Activated naive CD4-positive, alpha-beta T cell (primary cell): ENCODE measurements at places on chromosomes 6 and 20.

- no peak for DNase-seq
Measured at GRCh38 chr6:159633196-159633595, 59.8 kb downstream of the SOD2 start.

DNA sequence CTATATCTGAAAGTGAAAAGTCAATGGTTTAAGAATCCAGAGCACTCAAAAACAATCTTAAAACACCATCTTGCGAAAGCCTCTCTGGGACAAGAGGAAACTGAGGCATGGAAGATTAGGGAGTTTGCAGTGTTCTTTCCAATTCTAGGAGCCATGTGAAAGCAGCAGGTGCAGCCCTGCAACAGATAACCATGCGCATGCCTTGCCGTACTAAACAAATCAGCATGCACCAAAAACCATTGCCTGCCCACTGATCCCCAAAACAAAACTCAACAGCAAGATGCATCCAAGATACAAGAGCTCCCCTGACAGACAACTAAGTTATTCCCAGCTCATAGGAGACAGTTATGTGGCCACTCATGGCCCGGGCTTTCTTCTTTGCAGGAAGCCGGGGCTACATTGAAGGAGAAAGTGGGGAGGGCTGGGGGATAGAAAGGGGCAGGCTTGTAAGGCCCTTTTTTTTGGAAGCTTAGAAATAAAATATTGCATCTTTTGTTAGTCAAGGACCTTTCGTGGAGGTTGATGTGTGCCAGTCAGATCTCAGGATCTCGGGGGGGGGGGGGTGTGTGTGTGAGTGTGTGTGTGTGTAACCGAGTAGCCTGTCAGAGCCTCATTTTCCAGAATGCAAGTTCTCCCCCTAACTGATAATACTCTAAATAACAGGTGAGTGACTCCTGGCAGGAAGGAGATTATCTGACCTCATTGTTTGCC is 178.4 kb downstream of the MBOAT1 start:
- DNase-seq = no peak

DNA sequence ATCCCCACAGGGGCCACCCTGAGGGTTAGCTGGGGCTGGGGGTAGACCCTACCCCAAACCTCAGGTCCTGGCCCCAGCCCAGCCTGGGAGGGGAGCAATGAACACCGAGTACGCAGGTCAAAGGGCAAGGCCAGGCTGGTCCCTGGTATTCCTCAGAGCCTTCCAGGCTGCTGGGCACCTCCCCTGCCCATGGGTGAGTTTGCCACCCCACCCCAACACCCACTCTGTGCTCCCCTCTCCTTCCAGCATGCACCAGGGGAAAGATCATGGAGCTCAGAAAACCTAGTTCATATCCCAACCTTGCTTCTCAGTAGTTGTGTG is 103.9 kb upstream of the FOXP4 start:
- DNase-seq = no peak

GRCh38 chr20:50121858-50122271 is 8.9 kb upstream of the UBE2V1 start:
- DNase-seq = no peak

- no peak for DNase-seq
Measured at GRCh38 chr6:136370988-136371728, 81.5 kb upstream of the BCLAF1 start.

DNA sequence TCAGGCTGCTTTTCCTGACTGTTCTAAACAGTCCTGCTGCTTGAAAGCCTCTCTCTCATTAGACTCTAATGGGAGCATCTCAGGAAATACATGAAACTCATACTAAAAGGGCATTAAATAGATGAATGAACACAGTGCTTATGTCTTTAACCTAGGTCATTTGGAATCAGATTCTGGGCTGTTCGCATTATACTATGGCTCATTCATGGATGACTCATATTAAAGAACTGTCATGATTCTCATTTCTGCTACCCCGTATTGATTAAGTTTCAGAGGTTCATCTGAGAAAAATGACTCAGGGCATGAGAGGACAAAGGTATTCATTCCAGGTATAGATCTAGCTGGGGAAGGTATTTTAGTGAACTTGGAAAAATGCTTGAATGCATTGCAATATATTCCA is 335.5 kb downstream of the GJA1 start:
- DNase-seq = no peak

DNA sequence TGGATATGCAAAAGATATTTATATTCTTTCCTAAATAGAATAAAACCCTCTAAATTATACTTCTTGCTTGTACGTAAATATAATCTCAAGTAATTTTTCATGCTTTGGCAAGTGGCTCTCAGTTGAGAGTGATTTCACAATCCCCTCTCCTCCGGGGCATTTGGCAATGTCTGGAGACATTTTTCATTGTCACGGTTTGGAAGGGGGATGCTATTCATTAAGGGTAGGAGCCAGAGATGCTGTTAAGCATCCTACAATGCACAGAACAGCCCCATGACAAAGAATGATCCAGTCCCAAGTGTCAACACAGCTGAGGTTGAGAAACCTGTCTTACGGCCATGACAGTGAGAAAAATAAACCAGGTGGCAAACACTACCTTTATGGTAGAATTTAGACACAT is 75.7 kb downstream of the AGPAT4 start:
- DNase-seq = no peak

DNA sequence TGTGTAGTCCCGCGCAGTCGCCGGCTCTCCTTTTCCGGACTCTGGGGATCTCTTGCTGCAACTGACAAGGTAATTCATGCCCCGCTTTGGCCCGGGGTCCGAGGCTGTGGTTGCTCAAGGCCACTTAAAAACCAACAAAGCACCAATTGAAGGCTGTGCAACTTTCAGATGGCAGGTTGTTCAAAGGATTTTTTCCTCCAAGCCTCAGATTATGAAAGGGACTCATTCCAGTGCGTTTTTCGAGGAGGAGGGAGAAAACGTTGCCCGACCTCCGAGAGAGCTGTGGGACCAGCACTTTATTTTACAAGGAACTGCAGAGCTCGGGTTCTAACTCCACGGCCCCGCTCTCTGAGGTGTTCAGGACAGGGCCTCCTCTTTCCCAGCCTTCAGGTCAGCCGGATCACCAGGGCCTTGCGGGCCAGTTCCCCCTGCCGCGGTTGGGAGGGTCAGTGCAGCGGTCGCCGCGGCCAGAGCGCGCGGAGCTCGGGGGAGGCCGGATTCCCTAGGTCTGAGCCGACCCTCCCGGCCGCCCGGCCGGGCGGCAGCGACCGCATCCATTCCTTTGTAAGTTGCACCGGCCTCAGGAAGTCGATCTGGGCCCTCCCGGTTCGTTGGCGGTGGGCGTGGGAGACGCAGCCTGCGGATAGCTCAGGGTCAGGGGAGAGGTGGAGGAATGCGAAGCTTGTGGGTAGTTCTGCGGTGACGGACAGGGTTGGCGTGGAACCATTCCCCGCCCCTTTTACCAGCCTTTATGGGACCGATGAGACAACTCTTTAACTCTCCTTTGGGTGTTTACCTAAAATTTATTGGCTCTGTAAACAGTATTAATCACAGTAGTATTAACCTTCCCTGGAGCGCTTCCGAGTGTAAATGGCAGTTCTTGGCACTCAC is 1.6 kb downstream of the UTRN start:
- no peak for DNase-seq

- no peak for DNase-seq
Measured at GRCh38 chr6:44071670-44072451, 55.4 kb downstream of the MRPL14 start.

- DNase-seq = no peak
Measured at GRCh38 chr6:90230548-90231215, 66.0 kb downstream of the BACH2 start.

GRCh38 chr20:2146080-2146867 is 44.6 kb downstream of the STK35 start:
- no peak for DNase-seq

DNA sequence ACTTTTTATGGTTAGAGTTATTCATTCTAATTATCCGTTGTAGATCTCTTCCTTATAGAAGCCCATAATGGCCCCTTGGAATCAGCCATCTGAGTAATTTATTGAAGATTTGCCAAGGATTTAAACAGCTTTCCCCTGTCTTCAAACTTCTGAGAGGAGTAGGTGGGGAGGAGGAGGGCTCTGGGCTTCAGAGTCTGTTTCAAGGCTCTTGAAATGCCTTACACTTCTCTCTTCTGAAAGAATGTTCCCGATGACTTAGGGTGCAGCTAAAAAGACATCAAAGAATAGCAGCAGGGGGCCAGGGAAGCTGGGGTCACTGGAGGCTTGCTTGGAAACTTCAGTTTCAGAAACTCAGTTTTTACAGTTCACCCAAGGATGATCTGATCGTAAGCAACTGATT is 165.3 kb downstream of the ZDHHC14 start:
- DNase-seq = no peak

GRCh38 chr6:169785566-169785965 is 34.1 kb downstream of the ERMARD start:
- DNase-seq = no peak

GRCh38 chr6:106789428-106790148 is 160.2 kb downstream of the QRSL1 start:
- no peak for DNase-seq

- DNase-seq = no peak
Measured at GRCh38 chr20:37379967-37380828, 34.3 kb downstream of the SRC start.

DNA sequence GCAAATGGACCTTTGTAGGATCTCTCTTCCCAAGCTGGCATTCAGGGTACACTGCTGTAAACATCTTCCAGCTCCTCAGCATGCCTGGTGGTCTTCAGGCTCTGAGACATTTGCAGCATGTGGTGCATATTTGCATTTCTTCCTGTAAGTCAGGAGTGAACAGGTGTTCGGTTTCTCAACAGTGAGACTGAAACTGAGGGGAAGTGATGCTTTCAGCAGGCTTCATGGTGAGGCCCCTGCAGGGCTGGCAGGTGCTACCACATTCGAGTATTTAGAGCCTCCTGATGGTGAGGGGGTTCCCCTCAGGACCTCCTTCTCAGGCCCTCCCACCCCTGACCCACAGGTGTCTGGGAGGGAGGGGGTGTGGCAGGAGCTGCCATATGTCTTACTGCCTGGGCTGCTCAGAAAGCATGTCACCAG is 15.1 kb downstream of the MYBL2 start:
- no peak for DNase-seq

GRCh38 chr6:80158478-80158989 is 52.1 kb downstream of the BCKDHB start:
- DNase-seq = no peak

GRCh38 chr6:3322366-3322890 is 63.7 kb downstream of the PSMG4 start:
- DNase-seq = no peak

- no peak for DNase-seq
Measured at GRCh38 chr6:121917263-121917829, 481.9 kb downstream of the GJA1 start.

- no peak for DNase-seq
Measured at GRCh38 chr6:24009319-24009718, 116.7 kb upstream of the NRSN1 start.

DNA sequence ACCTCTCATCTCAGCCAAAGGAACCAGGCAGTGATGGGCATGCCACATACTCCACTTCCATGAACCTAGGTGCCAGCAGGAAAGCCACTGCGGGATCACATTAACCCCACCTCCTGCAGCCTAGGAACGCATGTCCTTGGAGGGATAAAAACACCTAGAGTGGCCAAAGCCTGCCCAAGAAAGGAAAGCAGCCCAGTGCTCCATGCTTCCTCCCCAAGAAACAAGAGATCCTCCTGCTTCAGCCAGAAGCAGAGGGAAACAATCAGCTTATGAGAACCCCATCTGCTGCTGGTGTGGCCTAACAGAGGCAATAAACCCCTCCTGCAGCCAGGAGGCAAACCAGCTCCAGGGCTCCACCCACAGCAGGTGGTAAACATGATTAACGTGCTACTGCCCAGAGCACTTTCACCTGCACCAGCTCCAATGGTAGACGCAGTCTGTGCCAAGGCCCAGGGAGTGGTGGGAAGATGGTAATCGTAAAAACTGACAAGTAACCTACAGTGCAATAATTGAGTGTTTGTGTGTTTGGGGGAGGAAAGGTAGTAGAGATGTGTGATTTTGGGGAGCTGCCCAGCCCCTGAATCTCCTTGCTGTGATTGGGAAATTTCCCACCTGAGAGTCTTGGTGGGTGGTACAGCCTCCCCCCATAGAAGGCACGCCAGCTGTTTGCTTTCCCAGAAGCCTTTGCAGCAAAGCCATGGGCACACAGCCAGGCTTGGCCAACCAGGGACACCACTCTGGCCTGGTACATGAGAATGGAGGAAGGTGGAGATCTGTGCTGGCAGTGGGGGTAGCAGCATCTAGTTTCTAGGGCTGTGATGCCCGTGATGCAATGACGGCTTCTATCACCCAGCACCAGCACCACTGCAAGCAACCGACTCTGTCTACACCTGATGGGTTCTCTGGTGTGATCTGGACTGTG is 50.6 kb upstream of the TBC1D7 start:
- DNase-seq = no peak

DNA sequence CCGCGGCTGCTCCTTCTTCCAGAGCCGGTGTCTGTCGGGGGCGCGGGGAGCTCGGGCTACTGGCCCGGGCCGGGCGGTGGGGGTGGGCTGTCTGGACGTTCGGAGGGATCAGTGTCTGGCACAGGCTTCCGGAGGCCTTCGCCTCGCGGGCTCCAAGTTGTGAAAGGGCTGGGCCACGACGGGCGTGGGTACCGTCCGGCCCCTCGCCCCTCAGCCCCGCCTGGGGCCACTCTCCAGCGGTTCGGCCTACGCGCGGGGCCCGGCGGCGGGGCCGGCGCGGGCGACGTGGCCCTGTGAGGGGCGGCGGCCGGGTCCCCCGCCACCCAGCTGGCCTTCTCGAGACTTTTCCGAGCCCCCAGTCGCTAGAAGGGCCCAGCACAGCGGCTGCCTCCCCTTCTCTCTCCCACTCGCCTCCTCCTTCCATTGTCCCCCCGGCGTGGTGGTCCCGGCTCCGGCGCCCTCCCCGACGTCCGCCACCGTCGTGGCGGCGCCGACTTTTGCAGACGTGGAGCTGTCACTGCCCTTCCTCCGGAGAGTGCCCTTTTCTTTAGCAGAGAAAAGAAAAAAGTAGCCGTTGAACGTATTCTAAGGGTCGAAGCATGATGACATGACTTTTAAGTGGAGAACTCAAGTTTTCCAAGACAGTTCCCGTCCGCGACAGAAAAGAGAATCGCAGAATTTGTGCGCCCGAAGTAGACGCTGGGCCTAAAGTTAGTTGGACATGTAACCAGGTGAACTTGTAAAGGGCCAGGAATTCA is 571 bp downstream of the ITCH start:
- no peak for DNase-seq

DNA sequence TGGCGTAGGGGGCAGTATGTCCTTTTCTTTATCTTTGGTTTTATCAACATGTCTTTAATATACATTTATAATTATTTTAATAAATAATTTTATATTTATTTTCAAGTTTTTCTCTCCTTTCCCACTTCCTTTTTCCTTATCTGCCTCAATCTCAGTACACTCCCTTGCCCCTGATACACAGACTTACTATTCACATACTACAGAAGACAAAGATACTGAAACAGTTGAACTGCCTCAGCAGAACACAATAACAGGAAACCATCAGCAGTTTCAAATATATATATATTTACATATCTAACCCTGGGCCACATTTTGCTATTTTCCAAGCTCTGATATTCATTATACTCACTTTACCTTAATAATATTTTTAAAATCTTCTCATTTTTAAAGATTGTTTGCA is 19.8 kb downstream of the IBTK start:
- DNase-seq = no peak
